ENCODE measurements at places on chromosomes 5 and 9. TPM values are rescaled to one million over a fixed set of nuclear protein-coding genes. Genes with fewer than 3 reads are reported as not detected.

Gene SYK
- total RNA-seq = not detected

Gene WDR31
- total RNA-seq = 2.4 TPM

Gene TPRN
- total RNA-seq = 6.1 TPM

Gene PALM2AKAP2
- total RNA-seq = 0.36 TPM

Gene KCNT1
- total RNA-seq = not detected

Gene RIMOC1
- 25.0 TPM for total RNA-seq

Gene REEP2
- total RNA-seq = 10.9 TPM

Gene DOCK8
- 140 TPM for total RNA-seq

Gene ZNF658
- 3.1 TPM for total RNA-seq

Gene TRIM36
- not detected for total RNA-seq

Gene MSX2
- not detected for total RNA-seq

Gene GDA
- total RNA-seq = not detected

Gene SHISAL2B
- total RNA-seq = not detected

Gene NREP
- 3.8 TPM for total RNA-seq

Gene SAPCD2
- total RNA-seq = 6.4 TPM

Gene WDR55
- 32.1 TPM for total RNA-seq

Gene ARSK
- total RNA-seq = 4.5 TPM

Gene PCSK1
- total RNA-seq = not detected

Gene RACK1
- total RNA-seq = 2,697 TPM

Gene ZNF462
- total RNA-seq = 0.64 TPM

Gene MARVELD2
- total RNA-seq = 0.40 TPM

Gene SOX30
- 0.93 TPM for total RNA-seq

Gene EIF4EBP3
- 16.6 TPM for total RNA-seq

Gene LCN10
- 1.2 TPM for total RNA-seq

Gene ZBED3
- 0.61 TPM for total RNA-seq

Gene DAPK1
- total RNA-seq = 3.3 TPM

Gene GRHPR
- 85.0 TPM for total RNA-seq

Gene C1QTNF3
- 2.6 TPM for total RNA-seq

Gene PKD2L2
- total RNA-seq = not detected

Data from activated CD4-positive, alpha-beta memory T cell treated with anti-CD3 and anti-CD28 coated beads for 36 hours (primary cell).